ENCODE measurements at places on chromosomes 5 and 9. TPM values are rescaled to one million over a fixed set of nuclear protein-coding genes. Genes with fewer than 3 reads are reported as not detected.
A peak's percentile ranks its signal among the peaks of the same experiment; 100 is the strongest.

DNA sequence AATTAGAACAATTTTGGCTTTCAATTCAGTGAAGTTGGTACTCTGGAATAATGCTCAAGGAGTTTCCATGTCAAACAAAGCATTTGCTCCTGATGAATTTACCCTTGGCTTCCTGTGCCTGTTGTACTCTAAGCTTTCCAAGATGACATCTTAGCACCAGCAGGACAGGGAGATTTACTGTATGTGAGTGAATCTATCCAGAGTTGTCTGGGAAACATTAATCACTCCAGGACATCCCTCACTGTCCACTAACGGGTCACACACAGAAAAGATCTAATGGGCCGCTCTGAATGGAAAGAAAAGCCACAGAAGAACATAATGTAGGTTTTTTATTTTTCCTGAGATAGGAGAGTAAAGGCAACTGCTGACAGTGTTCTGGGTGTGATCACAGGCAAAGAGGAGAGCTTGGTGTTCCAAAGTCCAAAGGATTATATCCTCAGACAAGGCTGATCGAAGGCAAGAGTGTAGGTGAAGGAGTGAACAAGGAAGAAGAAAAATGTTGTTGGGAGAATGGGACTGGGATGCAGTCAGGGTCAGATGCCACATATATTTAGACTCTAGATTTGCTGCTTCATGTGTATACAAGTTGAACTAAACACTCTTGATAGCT is 167.7 kb upstream of the RPS23 start:
- DNase-seq: no peak

GRCh38 chr9:134962065-134962972 is 44.6 kb upstream of the FCN1 start:
- no peak for DNase-seq

- peak; percentile 95 for DNase-seq
Observed at GRCh38 chr5:150641006-150641570, 628 bp downstream of the SYNPO start.

DNA sequence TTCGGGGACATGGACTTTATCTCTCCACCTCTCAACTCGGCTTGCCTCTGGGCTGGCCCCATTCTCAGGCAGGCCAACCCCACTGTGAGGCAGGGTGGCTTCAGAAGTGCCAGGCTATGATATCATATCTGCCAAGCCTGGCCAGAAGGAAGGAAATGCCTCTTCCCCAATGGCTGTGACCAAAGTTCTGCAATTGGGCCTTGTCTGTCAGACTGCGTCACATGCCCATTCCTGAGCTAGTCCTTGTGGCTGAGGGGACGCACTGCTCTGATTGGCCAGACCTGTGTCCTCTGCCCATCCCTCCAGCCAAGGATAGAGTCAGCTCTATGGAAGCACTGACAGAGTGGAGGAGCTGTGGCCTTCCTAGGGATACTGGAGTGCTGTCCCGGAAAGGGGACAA is 11.9 kb downstream of the SMIM23 start:
- DNase-seq: no peak

DNA sequence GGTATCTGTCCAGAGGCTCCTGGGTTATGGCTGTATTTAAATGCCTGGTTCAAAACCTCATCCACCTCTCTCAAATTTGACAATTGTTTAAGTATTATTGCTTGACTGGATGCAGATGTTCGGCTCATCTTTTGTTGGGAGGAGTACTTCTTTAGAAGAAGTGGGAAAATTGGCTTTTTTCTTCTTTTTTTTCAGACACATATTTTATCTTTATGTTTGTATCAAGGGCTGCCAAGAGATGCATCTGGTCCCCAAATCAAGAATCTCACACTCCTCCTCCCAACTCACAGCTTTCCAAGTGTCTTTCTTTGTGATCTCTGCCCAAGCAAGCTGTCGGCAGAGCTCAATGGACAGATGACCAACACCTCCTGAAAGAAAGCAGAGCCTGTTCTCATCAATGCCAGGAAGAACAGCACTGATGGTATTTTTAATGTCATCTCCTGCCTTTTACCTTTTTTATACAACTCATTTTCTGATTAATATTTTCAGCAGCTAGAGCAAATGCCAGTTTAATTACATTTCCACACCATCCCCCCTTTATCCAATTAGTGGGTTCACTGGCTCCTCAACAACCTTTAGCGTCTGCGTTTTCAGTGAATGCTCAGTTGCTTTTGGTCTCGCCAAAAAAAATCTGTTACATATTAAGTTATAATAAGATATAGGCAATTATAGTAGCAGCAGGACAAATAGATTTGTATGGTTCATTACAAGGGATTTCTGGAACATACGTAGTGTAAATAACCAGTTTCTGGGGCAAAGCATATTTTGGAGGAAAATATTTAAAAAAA is 110.3 kb upstream of the SLIT3 start:
- DNase-seq: no peak

DNA sequence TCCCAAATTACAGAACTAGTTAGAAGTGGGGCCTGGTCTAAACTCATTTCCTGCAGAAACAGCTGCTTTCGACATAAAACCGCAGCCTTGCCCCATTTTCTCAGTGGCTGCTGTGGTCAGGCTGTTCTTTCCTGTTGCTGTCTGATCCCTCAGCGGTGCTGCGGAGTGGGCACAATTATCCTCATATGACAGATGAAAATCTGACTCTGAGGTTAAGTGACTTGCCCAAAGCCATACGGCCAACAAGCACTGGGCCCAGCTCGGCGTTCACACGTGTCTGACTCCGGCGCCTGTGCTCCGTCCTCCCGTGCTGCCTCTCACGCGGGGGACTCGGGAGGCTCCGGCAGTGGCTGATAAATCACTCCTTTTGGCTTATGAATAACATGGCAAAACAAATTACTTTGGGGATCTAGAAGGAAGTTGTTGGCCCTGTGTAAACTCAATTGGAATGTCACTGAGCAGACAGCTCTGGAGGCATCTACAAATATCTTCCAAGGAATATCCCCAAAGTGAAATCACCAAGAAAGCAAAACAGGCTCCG is 142.6 kb upstream of the LMX1B start:
- DNase-seq: peak; percentile 77

GRCh38 chr5:112625689-112626438 is 111.8 kb upstream of the APC start:
- DNase-seq: no peak

Gene ZNF608
- 61.3 TPM for polyA plus RNA-seq

GRCh38 chr5:6611334-6612256 is 21.2 kb downstream of the NSUN2 start:
- DNase-seq: no peak

GRCh38 chr9:126842977-126843799 is 17.3 kb upstream of the ZBTB34 start:
- no peak for DNase-seq

Gene SPINK6
- not detected for polyA plus RNA-seq

Gene TEX48
- polyA plus RNA-seq: not detected

- DNase-seq: peak; percentile 82
Observed at GRCh38 chr5:64612344-64612961, 77.8 kb upstream of the SHISAL2B start.

DNA sequence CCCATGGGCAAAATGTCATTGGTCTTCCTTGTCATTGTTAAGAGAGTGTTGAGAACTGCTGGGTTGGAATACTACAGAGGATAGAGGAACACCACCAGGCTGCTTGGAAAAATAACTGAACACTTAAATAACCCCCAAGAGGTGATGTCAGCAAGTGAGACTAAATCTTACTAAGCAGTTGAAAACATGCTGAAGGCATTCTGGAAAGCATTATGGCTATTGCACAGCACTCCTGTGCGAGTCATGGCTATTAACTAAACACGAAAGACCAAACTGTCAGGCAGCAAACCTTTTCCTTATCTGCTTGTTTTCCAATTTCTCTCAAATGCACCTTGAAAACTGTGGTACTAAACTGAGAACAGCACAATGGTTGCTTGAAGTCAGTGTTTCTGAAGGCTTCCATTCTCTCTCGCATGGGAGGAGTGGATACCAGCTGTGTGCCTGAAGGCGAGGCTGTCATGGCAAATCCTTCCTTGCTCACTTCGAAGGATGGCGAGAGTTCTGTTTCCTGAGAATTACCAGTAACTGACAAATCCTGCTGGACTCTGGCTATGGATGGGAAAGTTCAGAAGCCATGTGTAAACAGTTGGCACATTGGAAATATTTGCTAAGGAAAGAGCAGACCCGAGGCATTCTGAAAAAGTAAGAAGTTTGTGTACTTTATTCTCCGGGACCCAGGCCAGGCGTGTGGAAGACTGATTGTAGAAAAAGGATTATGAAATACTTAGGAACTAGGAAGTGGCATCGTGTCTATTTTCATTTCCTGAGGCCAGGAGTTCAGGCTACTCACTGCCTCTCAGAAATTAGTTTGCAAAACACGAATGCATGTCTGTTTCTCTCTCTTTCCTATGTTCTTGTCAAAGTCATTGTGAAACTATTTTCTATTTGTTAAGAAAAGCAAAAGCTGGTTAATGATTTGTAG is 182.1 kb downstream of the DMRT2 start:
- DNase-seq: peak; percentile 91

Gene DDX4
- 0.34 TPM for polyA plus RNA-seq

- no peak for DNase-seq
Observed at GRCh38 chr9:94888775-94889174, 162.3 kb downstream of the AOPEP start.

DNA sequence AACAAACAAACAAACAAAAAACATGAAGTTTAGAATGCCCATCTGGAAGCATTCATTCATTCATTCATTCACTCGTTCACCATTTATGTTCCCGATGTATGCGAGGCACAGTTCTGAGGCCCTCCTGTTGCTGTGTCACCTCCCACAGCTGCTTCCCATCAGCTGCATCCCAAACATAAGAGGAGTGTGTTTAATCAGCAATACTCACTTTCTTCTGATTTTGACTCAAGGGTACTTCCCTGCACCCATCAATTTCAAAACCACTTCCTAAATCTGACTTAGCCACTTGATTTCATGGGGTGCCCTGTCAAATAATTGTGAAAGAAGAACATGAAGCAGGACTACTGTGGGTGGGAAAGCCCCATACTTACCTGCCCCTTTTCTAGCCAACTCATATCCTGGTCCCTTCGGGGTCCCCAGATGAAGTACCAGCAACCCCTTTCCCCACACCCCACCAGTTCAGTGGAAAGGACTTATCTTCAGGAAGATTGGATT is 128.0 kb upstream of the IL12B start:
- DNase-seq: no peak

DNA sequence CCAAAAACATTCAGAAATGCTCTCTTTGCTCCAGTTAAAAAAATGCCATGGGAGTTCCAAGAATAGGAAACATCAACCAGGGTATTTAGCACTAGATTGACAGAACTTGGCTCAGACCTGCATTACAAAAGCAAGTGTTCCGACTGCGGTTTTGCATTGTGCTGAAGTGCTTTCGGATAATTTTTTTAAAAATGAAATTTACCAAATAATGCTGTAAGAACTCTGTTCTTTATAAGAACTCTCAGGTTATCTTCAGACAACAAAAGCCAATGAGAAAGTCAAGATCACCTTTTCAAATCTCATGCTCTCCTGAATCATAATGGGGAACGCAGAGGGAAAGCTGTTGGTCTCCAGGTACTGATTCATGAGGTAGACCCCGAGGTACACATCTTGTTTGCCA is 483 bp upstream of the PLPP6 start:
- peak; percentile 83 for DNase-seq

- no peak for DNase-seq
Observed at GRCh38 chr5:5424736-5425135, 2.3 kb downstream of the ICE1 start.

DNA sequence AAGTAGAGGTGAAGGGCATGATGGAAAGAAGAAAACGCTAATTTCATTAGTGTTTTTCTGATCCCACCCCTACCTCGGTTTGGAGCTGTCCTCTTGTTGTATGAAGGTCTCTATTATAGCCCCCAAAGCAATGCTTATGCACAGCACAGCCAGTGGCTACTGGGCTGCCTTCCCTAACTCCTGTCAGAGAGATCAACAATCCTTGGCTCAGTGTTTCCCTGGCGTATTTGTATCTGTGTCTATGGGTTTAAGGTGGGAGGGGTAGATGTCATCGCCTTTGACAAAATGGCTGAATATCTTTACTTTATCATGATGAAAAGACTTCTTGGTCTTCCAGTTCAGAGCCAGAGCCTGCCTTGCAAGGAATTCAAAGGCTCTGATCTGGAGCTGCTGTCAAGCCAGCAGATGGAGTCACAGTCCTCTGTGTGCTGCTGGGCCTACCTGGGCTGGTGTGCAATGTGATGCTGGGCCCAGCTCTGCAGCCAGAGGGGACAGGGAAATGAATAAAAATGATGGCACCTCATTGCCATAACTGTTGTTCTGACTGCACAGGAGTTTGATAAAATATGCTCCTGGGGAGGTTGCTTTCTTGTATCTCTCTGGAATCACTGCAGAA is 20.1 kb upstream of the HSPA9 start:
- peak; percentile 32 for DNase-seq

Gene SNCAIP
- polyA plus RNA-seq: 14.4 TPM

- peak; percentile 57 for DNase-seq
Observed at GRCh38 chr9:129569502-129570449, 51.1 kb downstream of the C9orf50 start.

GRCh38 chr9:133560944-133561343 is 26.4 kb downstream of the ADAMTSL2 start:
- DNase-seq: no peak

Gene ARL14EPL
- polyA plus RNA-seq: not detected
